ENCODE measurements at places on chromosomes 1 and 21. TPM values are rescaled to one million over a fixed set of nuclear protein-coding genes. Genes with fewer than 3 reads are reported as not detected.
A peak's percentile ranks its signal among the peaks of the same experiment; 100 is the strongest.

DNA sequence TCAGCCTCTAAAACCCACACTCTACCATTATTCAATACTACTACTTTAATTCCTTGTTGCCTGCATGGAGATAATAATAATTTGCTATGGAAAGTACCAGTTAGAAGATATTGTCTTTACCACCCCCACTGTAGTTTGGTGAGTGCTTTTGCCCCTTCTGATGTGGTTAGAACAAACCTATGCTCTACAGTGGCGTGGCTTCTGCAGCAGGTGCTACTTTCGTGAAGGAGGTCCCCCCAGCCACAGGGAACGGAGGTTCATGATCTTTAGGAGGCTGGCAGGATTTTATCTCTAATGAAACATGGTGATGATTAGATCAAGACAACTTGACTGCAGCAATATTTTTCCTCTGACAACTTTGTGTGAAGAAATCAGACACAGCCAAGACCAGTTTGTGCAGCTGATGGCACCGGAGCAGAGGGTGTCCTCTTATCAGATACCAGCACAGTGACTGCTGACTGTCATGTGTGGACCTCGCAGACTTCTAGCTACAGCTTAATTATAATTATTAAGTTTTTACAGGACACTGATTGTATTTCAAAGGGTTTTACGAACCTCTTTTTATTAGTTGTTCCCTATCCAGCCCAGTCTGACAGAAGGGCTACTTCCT lies 10.7 kb upstream of the TCHH start:
- no peak for DNase-seq

DNA sequence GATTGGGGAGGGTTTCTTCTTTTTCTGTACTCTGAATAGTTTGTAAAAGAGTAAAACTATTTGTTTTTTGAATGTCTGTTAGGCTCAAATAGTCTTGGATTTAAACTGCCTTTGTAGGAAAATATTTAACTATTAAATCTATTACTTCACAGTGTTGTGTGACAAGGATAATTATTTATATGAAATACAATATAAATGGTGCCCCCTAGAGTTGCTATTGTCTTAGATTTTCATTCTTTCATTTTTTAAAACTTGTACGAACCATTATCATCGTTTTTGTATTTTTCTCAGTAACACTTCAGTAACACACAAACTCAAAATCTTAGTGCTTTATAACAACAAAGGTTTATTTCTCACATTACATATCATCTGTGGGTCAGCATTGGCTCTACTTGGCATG lies 37.4 kb downstream of the C1orf185 start:
- DNase-seq: no peak

GRCh38 chr1:185328255-185328654 lies 11.2 kb upstream of the IVNS1ABP start:
- DNase-seq: no peak

DNA sequence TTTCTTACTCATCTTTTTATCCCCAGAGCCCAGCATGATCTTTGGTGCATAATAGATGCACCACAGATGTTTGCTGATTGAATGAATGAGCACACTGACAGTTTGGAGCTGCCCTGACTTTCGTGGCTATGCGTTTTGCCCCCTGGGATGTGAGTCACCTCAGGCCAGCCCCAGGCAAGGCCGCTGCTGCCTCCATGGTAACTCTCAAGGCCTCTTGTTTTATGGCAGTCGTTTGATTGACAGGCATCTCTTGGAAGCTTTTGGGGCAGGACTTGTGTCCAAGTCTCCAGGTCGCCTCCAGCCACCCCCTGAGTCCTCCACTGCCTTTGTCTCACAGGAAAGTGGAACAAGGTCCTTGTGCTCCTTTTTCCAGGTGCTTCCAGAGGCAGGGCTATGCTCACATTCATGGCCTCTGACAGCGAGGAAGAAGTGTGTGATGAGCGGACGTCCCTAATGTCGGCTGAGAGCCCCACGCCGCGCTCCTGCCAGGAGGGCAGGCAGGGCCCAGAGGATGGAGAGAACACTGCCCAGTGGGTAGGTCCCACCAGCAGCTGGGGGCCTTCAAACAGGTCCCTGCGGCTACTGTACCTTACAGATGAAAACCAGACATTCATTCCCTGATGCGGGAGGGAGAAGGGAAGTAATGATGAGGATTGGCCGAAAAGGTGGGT lies 11.2 kb downstream of the PSEN2 start:
- no peak for DNase-seq

LCE2A gene
- not detected for total RNA-seq

DNA sequence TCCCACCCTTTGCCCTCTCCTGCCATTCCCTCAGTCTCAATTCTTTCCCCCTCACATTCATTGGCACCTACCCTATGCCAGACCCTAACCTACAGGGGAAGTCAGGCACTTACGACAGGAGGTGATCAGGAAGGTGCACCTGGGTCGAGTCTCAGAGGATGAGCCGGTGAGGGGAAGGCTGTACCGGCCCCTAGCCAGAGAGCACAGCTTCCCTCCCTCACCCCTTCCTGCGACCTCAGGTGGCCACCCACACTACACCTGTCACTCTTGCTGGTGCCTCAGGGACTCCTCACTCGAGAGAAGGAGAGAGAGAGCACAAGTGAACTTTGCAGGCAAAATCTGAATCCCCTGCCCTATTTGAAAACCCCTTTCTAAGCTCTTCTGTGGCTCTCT lies 1.7 kb upstream of the MYOM3 start:
- no peak for DNase-seq

TMOD4 gene
- 1.3 TPM for total RNA-seq

DNA sequence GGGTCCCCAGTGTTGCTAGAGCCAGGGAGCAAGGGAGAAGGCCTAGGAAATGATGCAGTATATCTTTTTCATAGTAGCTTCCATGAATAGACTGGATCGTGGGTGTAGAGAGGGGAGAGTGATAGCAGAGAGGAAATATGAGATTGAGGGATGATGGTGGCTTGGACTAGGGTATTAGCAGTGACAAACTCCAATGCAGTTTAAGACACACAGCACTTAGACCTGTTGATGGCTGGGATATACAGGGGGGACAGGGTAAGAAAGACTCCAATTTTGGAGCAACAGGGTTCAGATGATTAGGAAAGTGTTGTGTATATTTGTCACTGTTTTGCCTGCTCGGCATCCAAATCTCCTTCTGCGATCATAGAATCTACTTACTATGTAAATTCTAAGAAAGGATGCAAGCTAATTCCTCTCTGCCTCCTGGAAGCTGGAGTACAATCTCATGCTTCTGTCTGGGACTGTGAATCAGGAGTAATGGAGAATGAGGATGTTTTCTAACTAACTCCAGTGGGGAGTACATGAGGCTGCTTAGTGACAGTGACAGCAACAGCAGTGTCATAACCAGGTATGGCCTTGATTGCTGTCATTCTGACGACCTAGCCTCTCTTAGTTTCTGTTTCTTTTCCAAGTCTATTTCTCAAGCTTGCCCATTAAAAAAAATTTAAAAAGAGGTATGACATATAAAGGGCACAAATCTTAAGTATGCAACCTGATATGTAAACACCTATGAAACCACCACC lies 47.5 kb downstream of the SYDE2 start:
- DNase-seq: peak; percentile 62

GRCh38 chr1:6419397-6419803 lies 319 bp downstream of the HES2 start:
- DNase-seq: no peak

DNA sequence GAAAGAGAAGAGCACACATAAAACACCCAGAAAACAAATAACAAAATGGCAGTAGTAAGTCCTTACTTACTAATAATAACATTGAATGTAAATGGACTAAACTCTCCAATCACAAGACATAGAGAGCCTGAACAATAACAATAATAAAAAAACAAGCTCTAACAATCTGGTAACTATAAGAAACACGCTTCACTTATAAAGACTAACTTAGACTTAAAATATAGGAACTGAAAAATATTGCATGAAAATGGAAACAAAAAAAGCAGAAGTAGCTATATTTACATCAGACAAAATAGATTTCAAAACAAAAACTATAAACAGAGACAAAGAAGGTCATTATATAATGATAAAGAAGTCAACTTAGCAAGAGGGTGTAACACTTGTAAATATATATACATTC lies 83.1 kb upstream of the LYPLAL1 start:
- DNase-seq: no peak

CORT gene
- total RNA-seq: 0.52 TPM

CASQ2 gene
- not detected for total RNA-seq

DNA sequence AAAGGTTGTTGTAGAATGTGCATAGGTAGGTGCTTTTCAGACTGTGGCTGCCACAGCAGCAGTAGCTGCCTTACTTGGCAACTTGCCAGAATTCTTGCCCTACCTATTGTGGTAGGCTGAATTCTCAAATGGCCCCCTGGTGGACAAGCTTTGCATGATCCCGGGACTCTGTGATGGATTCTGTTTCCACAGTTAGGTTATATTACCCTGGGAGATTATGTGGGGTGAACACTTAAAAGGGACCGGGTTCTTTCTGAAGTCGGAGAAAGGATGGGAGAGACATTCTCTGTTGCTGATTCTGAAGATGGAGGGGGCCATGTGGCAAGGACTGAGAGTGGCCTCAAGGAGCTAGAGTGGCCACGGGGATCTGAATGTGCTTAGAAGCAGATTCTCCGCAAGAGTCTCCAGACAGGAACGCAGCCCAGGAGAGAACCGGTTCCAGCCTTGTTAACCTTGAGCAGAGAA lies 32.1 kb upstream of the KCNE1 start:
- DNase-seq: peak; percentile 77

DNA sequence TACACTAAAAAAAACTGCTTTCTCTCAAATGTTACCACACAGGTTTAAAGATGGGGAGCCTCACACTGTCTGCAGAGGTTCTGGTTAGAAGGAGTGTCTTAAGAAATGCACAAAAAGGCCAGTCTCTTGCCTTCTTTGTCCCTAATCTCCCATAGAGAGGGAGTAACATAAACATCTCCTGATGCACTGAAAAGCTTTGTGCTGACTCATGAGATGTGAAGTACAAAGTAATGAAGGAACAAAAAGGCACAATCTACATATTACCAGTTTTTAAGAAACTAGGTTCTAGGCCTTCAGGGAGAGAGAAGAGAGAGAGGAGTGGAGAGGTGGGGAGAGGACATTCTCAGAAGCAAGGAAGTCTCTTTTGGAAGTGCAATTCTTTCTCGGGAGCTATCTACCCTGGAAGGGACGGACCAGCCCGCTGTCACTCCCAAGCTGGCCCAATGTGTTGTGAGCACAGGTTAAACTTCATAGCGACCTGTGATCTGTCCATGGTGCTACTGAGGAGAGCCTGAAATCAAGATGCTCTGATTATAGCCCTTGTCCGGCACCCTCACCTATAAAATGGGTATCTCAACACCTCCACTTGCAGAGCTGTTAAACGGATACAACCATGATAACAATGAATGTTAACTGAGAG lies 458.1 kb downstream of the DISC1 start:
- DNase-seq: peak; percentile 51

DNA sequence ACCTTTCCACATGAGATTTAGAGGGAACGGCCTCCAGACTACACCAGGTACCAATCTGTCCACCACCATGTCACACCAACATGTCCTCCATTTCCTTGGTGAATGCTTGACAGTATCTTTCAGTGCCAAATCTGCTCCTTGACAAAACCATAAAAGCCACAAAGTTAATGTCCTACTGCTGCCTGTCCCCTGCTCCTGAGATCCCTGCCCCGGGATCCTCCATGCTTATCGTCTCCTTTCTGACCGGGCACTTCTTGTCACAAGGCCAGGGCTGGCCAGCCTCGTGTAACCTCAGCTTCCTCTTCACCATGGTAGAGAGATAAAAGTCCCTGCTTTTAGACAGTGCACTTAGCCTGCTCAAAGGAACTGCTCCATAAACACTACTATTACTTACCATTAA lies 136.2 kb downstream of the NAV1 start:
- no peak for DNase-seq

GRCh38 chr1:215584389-215584788 lies 17.3 kb downstream of the KCTD3 start:
- no peak for DNase-seq

FYB2 gene
- not detected for total RNA-seq

- DNase-seq: peak; percentile 87
Observed at GRCh38 chr1:59020151-59020997, 236.5 kb upstream of the JUN start.

DNA sequence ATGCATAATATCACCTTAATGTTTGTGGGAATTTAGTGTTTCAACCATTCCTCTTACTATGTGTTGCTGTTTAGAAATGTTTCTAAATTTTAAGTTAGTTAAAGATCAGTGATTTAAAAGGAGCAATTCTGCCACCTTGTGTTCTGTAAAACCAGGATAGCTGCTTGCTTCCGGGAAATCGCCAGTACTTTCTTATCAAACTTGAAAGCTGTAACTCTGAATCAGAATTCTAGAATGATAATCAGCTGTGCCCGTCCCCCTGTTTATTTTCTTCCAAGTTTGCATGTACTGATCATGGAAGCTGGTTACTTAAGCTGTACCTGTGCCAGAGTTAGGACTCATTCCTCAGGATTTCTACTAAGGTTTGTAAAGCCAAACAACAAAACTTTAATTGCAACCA lies 656.4 kb downstream of the LTN1 start:
- DNase-seq: no peak

- DNase-seq: no peak
Observed at GRCh38 chr1:62423580-62424242, 13.1 kb upstream of the USP1 start.

GRCh38 chr1:54507033-54507870 lies 40.8 kb upstream of the ACOT11 start:
- DNase-seq: no peak

DNA sequence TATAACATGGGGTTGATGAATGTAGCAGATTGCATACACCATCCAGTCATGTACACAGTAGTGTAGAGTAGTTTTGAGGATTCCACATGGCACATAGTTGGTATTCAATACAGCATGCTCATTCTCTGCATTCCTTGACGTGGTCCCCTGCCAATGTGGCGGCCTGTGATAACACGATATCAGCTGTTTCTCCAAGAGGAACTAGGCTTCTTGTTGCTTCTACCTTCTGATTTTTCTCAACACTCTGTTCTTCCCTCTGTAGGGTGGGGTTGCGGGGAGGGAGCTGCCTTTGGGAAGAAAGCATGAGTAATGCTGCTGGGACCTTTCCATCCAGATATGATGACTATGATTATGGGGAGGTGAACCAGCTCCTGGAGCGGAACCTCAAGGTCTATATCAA lies 19.4 kb downstream of the SESN2 start:
- no peak for DNase-seq

DNA sequence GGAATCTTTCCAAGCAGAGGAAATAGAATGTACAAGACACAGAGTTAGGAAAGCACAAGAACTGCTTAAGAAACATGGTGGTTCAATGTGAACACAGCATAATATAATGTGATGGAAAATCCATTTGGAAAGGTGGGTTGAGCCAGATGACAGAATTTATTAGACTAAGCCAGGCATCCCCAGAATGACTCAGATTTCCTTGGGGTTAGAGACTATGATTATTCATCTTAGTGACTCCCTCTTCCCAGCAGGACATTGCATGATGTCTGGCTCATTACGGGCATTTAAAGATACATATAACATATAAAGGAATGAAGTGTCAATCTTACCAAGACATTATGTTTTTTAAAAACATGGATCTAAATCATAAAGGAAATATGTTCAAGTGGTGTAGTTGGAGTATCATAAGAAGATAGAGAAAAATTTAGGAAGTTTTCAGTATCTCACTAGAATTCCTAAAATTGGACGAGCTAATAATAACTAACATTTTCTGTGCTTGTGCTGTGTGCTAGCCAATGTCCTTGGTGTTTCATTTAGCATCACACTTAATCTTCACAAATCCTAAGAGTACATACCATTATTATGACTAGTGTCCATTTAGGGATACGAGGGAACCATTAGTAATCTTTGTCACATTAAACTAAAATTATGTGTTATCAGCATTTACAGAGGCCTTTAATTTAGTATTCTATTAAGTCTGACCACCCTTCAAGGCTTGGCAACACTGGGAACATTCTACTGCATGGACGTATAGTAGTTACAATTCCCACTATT lies 41.0 kb upstream of the ST6GALNAC5 start:
- DNase-seq: no peak

GRCh38 chr1:161300478-161300877 lies 9.3 kb downstream of the MPZ start:
- DNase-seq: no peak
